Lower lobe of right lung (tissue), 2 donors: ENCODE measurements at places on chromosomes 16 and 17. TPM values are rescaled to one million over a fixed set of nuclear protein-coding genes. Genes with fewer than 3 reads are reported as not detected.

PRDM7 gene
- not detected for total RNA-seq

PRAC2 gene
- total RNA-seq: not detected

RASL10B gene
- total RNA-seq: 1.9 TPM

DNA sequence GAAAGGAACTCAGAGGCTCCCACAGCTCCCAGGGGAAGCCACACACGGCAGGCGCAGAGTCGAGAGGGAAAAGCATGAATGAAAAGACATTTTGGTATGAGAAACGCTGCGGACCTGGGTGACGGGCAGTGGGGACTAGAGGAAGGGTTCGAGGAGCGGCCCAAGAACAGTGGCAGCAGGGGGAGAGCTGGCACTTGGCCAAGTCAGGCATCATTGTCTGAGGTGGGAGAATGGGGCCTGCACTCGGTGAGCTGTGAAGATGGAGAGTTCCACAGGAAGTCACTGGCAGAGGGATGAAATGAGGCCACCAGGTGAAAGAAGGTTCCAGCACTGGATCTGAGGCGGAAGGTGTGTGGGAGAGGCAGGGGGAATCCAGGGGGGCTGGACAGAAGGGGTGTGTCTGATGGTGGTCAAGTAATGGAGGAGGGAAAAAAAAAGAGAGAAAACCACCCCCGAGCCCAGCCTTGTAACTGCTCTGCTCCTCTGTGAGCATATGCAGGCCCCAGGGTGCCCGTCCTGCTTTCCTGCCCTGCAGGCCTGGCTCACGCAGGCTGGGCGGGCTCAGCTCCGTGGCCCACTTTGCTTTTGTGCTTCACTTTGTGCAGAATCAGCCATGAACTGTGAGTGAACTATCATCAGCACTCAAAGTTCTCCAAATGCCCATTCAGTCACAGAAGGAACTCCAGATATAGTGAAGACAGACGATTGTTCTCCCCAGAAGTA, 31.8 kb downstream of the TMEM204 start:
- no peak for DNase-seq
- H3K4me3 ChIP-seq: no peak overlapping the region
- H3K4me1 ChIP-seq: no peaks in the 10 kb centered on the region
- peaks cover 52% of the 10 kb centered on the region for H3K36me3 ChIP-seq

CASKIN1 gene
- total RNA-seq: 0.09 TPM

- H3K36me3 ChIP-seq: no peaks in the 10 kb centered on the region
- peaks cover 4% of the 10 kb centered on the region for H3K27me3 ChIP-seq
- no peak overlapping the region for H3K4me3 ChIP-seq
- DNase-seq: no peak
- no peak overlapping the region for H3K27ac ChIP-seq
Measured at GRCh38 chr17:48503747-48504146, 27.1 kb downstream of the HOXB1 start.

TNFRSF17 gene
- 1.4 TPM for total RNA-seq

DNA sequence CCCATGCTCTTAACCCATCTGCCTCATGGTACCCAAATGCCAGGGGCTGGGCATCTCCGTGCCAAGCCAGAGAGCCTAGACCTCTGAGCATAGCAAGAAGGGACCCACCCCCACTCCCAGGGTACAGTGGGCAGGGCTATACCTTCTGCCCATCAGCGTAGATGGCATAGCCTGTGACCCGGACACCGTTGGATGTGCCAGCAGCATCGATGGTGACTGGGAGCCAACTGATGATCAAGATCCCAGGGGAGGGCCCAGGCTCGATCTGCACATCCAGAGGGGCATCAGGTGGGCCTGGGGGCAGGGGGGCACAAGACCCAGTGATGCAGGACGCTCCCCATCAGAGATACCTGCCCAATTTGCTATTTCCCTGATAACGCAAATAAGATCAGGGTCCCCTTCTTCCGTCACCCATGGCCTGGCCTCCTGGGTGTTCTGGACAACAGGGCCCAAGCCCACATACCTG, 17.1 kb downstream of the TSPOAP1 start:
- H3K27ac ChIP-seq: no peak overlapping the region
- H3K36me3 ChIP-seq: no peaks in the 10 kb centered on the region
- no peak for DNase-seq
- H3K4me1 ChIP-seq: no peaks in the 10 kb centered on the region

DNA sequence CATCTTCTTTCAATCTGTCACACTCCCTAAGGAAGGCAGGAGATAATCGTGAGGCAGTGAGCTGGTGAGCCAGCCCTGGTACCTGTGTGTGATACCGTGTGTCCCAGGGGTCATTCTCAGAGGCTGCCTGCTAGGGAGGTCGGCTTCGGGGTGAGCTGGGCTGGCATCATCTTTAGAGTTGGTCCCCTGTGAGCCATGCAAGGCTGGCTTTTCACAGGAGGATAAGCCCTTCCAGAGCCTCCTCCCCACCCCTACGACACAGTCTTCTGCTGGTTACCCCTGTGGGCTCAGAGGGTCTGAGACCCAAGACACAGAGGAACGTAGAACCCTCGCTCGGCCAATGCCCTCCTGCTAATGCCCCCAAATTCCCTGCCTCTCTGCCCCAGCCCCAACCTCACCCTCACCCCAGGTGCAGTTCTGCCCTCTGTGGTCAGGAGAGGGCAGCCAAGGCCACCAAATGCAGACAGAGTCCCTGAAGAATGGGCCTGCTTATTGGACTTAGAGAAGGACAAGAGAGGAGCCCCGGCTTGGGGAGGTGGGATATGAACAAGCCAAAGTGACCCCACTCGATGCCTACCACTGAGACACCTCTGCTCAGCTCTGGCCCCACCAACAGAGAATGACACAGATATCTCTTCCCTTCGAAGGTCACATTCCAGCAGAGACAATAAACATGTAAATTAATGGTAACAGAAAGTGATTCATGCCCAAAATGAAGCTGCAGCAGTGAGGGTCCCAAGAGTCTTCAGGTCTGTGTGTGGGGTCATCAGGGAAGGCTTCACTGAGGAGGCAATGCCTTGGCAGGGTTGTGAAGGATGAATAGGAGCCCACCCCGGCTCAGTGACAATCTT, 80.8 kb upstream of the CCL1 start:
- no peaks in the 10 kb centered on the region for H3K4me1 ChIP-seq
- no peaks in the 10 kb centered on the region for H3K36me3 ChIP-seq
- no peak overlapping the region for H3K4me3 ChIP-seq
- no peak for DNase-seq
- H3K27me3 ChIP-seq: peaks cover 20% of the 10 kb centered on the region
- no peak overlapping the region for H3K27ac ChIP-seq

EPN3 gene
- 1.5 TPM for total RNA-seq

OR3A2 gene
- not detected for total RNA-seq

DNA sequence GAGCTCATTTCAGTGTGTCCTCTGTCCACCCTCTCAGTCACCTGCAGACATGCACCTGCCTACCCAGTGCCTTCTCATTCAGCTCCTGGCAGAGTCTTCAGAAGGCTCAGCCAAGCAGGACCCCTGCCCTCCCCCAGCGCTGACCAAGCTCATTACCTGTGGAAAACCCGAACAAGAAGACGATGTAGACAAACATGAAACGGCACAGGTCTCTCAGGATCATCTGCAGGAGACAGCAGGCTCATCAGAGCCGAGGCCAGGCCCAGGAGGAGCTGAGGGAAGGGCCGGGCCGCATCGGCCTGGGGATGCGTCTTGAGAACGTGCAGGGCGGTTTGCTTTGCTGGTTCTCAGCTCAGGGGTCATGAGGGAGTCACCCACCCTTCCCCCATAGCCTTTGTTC, 19.4 kb upstream of the TRPV3 start:
- H3K4me3 ChIP-seq: no peak overlapping the region
- H3K4me1 ChIP-seq: no peaks in the 10 kb centered on the region
- H3K36me3 ChIP-seq: peaks cover 3% of the 10 kb centered on the region
- no peak overlapping the region for H3K27ac ChIP-seq
- no peak for DNase-seq

GRCh38 chr17:78672005-78672404, 94.8 kb upstream of the DNAH17 start:
- DNase-seq: no peak
- H3K4me3 ChIP-seq: no peak overlapping the region
- H3K27ac ChIP-seq: no peak overlapping the region
- H3K27me3 ChIP-seq: no peaks in the 10 kb centered on the region
- peaks cover 2% of the 10 kb centered on the region for H3K4me1 ChIP-seq

DNA sequence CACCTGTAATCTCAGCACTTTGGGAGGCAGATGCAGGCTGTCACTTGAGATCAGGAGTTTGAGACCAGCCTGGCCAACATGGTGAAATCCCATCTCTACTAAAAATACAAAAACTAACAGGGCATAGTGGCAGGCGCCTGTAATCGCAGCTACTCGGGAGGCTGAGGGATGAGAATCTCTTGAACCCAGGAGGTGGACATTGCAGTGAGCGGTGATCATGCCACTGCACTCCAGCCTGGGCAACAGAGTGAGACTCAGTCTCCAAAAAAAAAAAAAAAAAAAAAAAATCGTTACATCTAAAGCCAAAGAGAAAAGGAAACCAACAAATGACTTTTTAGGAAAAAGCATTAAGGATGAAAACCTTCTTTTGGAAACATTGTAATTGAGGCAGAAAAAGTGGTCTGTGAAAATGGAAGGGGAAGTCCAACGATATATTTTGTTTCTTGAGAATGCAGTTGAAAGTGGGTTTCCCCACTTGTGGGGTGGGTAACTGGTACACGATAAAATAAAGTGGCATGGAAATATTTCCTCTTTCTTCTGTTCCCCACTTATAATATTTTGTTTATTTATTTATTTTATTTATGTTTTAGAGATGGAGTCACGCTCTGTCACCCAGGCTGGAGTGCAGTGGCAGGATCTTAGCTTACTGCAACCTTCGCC, 2.6 kb downstream of the SNX29 start:
- no peaks in the 10 kb centered on the region for H3K36me3 ChIP-seq
- H3K4me1 ChIP-seq: peaks cover 23% of the 10 kb centered on the region
- H3K27me3 ChIP-seq: no peaks in the 10 kb centered on the region
- no peak overlapping the region for H3K4me3 ChIP-seq

TLCD3B gene
- total RNA-seq: not detected

DNA sequence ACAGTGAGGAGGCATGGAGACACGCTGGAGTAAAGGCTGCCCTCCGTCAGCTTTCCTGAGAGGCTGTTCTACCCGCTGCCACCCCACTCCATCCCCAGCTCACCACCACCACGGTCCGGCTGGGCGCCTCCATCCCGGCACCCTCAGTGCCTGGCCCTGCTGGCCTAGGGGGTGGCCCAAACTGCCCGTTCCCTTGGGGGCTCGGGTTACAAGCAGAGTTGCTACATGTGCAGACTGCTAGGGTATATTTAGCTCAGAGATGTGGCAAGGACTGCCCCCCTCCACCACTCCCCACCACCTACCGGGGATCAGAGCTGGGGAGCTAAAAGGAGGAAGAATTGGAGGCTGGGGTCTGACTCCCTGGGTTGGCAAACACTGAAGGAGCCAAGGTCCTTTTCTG, 4.1 kb downstream of the CACNB1 start:
- peaks cover 54% of the 10 kb centered on the region for H3K36me3 ChIP-seq
- no peak overlapping the region for H3K27ac ChIP-seq

MYH11 gene
- 102 TPM for total RNA-seq

CREBBP gene
- total RNA-seq: 78.3 TPM

- no peaks in the 10 kb centered on the region for H3K27me3 ChIP-seq
- H3K27ac ChIP-seq: no peak overlapping the region
- H3K4me3 ChIP-seq: no peak overlapping the region
- no peak for DNase-seq
- no peaks in the 10 kb centered on the region for H3K36me3 ChIP-seq
Measured at GRCh38 chr17:14792746-14793145, 472.4 kb downstream of the PMP22 start.

DNA sequence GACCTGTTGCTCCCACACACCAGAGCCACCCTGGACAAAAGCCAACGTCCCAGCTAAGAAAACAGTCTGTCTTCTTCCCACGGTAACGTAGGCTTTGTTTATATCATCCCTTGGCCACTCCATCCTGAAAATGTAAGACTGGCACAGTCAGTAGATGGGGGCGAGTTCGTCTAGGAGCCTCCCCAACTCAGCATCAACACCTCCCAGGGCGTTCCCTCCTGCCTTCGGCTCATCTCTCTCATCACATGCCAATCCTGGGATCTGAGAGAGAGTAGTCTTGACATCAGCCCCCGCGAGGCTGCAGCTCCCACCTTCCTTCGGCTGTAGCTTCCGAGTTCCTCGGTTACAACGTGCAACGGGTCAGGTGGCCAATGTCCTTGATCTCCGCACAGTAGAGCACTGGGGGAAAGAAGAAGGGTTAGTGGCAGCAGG, 894 bp downstream of the RNF227 start:
- H3K27ac ChIP-seq: peak overlapping the region; percentile 97
- H3K4me3 ChIP-seq: peak overlapping the region; percentile 73

CRHR1 gene
- not detected for total RNA-seq

DNA sequence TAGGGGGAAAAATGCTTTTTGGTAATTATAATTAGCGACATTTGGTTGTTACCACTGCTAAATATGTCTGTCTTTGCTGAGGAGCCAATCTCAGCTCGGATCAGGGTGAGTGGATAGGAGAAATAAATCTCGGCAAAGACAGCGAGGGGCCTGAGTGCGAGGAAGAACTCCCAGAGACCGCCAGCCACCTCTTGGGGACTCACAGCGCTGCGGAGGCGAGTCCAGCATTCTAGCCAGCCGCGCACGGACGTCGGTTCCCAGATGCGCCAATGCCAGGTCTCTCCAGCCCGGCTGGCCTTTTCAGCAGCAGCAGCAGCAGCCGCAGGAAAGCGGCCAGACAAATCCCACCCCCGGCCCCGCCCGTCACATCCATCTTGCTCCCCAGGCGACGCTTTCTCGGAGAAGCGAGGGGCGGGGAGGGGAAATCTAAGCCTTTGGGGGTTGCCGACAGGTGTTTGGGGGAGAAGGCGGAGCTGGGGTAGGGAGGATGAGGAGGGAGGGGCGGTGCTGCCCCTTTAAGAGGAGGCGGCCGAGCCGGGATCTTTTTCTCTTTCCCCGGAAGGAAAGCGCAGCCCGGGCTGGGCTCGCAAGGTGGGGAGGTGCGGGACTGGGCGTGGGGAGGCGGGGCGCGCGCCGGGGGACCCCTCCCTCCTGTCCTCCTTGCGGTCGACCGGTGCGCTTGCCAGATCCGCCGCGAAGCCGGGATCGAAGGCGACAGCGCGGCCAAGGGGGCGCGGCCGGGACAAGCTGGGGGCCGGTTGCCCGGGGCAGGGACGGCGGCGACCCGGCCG, at the start of gene ITGA3:
TSS of gene ITGA3 (plus strand) at position 685 of the 791 bp plus-strand sequence. CDS start 330 bp downstream, outside the sequence.
- DNase-seq: peak; percentile 90
- H3K27ac ChIP-seq: peak within 1 kb of the TSS; percentile 96
- H3K4me3 ChIP-seq: peak within 1 kb of the TSS; percentile 89
- no peaks in the 10 kb centered on the region for H3K27me3 ChIP-seq
- H3K4me1 ChIP-seq: peaks cover 84% of the 10 kb centered on the region
- H3K36me3 ChIP-seq: no peaks in the 10 kb centered on the region
